ENCODE measurements at places on chromosomes 12 and 14. TPM values are rescaled to one million over a fixed set of nuclear protein-coding genes. Genes with fewer than 3 reads are reported as not detected.

DNA sequence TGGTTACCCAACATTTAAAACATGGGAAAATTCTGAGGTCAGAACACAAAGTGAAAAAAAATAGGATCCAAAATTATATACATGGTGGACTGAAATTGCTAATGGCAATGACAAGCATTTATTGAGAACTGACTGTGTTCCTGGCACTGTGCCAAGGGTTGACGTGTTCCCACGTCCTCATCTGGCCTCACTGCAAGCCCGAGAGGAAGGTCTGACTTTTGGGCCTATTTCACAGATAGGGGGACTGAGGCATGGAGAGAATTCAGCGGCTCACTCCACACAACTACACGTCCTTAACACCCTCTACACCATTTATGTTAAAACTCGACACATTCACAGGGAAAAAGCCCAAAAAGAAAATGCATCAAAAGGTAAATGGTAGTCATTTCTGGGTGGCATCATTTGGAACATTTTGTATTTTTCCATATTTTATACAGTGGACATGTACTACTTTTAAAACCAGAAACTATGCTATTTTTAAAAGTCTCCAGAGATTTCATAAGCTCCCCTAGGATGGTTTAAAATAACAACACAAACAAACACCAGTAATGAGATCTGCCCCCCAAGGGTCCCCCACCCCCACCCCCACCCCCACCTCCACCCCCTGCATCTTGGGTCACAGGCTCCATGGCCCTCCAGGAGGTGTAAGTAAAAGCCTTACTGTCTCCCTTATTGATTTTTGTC, 27.7 kb downstream of the CLMN start:
- peak; percentile 76 for DNase-seq

DNA sequence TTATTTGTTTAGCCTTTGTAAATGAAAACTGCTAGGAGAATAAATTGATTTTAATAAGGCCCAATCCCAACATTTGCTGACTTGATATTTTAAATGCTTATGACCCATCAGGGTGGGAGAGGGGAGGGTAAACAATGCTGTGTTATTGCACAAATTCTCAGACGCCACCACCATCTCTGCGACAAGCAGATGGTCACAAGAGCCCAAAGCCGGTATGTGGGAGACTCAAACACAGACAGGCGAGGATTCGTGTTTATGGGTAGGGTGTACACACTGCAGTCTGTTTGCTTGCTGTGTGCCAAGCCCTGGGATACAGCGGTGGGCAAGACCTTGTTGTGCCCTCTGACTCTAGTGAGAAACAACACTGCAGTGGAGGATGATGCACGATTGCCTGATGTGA, 39.2 kb upstream of the PWP1 start:
- DNase-seq: no peak

RNASE2 gene
- total RNA-seq: 7.2 TPM

ZDHHC22 gene
- total RNA-seq: not detected

DNA sequence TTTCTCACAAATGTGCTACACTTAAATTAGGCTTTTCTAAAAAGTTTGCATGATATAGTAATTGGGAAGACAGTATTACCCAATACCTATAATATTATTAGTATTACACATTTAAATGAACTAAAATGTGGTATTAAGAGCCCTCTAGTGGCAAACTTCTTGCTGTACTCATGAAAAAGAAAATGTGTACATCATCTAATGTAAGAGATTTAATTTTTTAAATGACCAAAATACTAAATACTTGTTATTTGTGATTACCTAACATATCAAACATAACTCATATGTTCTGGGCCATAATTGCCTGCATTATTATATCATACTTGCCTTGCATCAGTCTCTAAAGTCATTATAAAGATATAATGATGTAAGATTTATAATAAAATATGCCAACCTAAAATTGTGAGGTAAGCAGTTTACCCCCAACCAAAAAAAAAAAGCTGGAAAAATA, 64.2 kb downstream of the DNAI7 start:
- DNase-seq: no peak

DNAI7 gene
- 0.77 TPM for total RNA-seq

- DNase-seq: no peak
These were observed 151.7 kb downstream of the RPAP3 start for GRCh38 chr12:47554046-47554653.

DNA sequence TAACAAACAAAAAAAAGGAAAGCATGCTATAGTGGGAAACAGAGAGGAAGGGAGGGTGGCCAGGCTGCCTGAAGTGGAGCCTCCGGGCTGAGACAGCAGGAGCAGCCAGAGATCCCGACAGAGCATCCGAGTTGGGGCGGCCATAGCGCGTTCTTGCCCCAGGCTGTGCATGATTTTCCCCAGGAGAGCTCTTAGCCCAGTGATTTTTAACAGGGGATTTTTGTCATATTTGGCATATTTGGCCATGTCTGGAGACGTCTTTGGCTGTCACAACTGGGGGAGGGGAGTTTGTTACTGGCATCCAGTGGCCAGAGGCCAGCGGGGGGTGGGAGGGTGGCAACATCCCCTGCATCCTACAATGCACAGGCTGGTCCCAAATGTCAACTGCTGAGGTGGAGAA, 23.6 kb downstream of the BDKRB1 start:
- no peak for DNase-seq

GRCh38 chr14:77654001-77654441, 37.6 kb upstream of the SPTLC2 start:
- DNase-seq: no peak

DNA sequence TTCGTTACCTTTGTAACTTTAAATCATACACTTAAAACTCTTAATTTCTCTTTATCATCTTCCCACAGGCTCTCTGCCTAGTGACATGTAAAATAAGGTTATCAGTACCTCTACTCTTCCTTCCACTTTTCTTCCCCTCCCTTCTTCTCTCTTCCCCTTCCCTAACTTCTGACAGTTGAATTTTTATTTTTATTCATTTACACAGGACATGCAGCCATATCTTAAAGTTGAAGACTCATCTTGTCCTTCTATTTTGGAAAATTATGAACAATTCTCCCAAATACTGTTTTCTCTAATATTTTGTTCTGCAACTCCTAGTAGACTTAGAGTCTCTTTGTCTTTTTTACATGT, 263.9 kb downstream of the FBXL14 start:
- DNase-seq: no peak

DNA sequence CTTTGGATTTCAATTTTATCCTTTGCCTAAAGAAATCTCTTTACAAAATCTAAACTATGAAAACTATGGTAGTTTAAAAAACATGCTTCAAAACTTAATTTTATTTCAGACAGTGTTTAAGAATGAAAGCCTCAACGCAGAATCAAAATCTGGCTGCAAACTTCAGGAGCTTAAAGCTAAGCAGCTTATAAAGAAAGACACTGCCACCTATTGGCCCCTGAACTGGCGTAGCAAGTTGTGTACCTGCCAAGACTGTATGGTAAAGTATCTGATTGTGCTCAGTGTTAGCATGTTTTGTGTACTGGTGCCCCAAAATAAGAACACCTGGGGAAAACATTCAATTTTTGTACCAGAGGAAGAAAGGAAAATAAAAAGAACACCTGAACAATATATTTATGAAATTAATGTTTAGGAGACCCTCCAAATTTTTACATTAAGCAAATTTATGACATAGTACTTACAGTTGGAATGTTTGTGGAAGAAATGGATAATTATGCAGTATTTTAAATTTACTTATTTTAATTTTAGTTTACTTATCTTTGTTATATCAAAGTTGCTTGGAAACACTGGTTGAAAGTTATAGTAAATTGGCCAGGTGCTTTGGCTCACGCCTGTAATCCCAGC, 12.2 kb downstream of the UBR7 start:
- peak; percentile 28 for DNase-seq

C12orf54 gene
- total RNA-seq: not detected

INSM2 gene
- not detected for total RNA-seq

GRCh38 chr12:29733501-29733900, 50.2 kb downstream of the TMTC1 start:
- DNase-seq: no peak

- DNase-seq: no peak
These were observed 5.3 kb upstream of the PLEKHG3 start for GRCh38 chr14:64698903-64699302.

TFCP2 gene
- 21.3 TPM for total RNA-seq

DNA sequence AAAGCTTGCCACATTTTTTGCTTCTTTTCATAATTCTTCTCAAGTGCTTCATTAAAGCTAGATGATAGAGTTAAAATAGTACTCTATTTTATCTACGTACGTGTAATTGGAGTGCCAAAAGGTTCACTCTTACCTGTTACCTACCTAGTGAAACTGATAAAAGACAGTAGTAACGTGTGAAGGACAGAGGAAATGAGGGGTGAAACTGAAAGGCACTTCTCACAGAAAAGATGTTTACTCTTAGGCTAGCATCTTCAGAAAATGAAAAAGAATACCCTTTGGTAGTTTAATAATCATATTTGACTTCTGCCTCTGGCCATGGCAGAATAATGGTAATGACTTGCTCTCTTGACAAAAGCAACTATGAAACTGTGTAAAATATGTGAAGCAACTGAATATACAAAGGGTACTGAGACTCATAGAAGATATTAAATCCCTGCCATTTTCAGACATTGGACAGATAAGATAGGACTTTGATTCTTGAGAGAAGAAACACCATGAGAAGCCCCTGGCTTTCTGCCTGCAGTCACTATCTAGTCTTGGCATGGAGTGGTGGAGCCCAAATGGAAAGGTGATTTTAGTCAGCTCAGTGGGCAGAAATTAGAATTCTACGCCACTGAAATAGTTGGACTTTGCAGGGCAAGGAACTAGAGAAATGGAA, 6.3 kb upstream of the EVL start:
- no peak for DNase-seq

GRCh38 chr14:73829526-73830431, 21.9 kb upstream of the PTGR2 start:
- DNase-seq: no peak

DNA sequence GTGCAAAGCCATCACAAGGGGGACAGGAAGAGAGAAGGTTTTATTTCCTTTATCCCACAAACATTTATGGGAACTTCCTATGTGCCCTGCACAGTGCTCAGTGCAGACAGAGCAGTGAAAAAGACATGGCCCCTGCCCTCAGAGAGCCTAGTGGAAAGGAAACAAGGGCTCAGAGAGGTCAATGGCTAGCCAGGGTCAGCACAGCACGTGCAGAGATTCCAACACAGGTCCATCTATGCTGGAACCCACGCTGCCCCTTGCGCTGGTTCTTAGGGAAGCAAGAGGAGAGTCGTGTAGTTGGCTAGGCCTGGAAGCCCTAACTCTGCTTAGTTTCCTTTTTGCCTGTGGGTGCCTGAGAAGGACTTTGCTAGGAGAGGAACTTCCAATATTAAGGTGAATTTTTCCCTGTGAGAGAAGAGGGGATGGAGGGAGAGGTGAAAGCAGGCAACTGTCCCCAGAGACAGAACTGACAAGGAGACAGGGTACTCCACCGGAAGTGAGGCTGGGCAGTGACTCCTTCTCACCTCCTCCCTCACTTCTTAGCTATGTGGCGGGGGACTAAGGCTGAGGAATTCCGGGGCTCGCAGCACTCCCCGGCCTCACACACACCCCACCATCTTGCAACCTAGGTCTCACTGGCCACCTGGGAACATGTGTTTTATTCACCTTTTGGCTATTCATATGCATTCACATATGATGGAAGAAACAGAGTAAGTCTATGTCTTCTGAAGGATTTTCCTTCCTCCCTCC, 12.1 kb upstream of the GPX2 start:
- DNase-seq: no peak

- DNase-seq: peak; percentile 59
These were observed 21.8 kb downstream of the ADCY6 start for GRCh38 chr12:48767047-48767446.

SOX5 gene
- 2.3 TPM for total RNA-seq

- no peak for DNase-seq
These were observed 5.2 kb downstream of the KRT82 start for GRCh38 chr12:52400906-52401305.

All from heart right ventricle (tissue), 16 donors.